Daoy (cell line): ENCODE measurements at places on chromosomes 12 and 14.

DNA sequence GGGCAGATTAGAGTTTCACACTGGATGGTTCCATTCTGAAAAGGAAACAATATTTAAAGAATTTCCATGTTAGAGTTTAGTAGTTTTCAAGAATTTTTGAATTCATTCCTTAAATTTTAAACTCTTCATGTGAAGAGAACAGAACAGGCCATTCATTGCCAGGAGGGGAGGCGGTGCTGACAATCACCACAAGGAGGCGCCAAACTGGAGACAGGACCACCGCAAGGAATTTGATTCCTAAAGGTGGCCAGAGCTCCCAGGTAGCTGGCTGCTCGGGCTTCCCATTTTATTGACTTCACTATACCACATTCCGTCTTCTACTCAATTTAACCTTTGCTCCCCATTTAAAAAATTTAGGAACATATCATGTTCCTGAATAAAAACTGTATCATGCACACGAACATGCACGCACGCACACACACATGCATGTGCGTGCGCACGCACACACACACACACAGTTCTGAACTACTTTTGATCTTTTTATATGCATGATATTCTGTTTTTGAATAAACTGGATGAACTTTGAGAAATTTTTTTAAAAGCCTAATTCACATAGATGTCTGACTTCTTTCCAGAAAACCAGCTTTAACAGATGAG, 101.2 kb downstream of the NELL2 start:
- peak; percentile 37 for DNase-seq

DNA sequence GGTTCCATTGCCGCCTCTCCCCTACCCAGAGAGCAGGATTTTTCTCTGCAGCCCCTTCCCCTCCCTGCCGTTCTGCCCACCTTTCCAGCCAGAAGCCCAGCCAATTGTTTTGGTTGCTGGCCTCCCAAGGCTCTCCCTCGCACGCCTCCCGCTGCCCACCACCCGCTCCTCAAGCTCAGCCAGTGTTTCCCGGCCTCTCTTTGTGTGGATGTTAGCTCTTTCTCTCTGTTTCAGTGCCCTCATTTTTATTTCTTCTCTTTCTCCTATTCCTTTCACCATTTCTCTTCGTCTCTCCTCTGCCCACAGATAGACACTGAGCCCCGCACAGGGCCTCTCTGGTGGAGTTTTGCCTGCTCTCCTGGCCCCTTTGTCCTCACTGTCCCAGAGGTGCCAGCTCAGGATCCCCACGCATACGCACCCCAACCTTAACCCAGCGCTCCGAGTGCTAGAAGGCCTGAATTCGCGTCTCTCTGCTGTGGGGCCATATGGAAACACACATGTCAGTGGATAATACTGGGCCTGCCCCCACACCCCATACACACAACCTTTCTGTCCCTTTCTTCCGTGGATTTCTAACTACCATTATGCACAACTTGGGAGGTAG, 54.9 kb downstream of the SMUG1 start:
- no peak for DNase-seq

DNA sequence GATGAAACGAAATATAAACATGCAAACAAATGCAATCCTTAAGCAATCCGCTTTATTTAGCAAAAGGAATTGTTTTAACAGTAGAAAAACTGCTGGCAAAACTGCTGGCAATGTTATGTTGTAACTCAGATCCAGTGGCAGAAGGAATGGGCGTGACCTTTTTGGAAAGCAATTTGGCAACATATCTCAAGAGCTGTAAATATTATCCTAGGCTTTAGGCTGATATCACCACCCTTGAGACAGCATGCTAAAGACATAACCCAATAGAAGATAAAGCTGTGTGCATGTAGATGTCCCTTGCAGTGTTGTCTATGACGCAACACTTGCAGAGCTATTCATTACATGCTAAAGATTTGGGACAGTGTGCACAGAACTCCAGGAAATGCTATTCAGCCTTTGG, 138.5 kb downstream of the DICER1 start:
- no peak for DNase-seq

- DNase-seq = no peak
These were observed 49.6 kb upstream of the CEP83 start for GRCh38 chr12:94509317-94509716.

DNA sequence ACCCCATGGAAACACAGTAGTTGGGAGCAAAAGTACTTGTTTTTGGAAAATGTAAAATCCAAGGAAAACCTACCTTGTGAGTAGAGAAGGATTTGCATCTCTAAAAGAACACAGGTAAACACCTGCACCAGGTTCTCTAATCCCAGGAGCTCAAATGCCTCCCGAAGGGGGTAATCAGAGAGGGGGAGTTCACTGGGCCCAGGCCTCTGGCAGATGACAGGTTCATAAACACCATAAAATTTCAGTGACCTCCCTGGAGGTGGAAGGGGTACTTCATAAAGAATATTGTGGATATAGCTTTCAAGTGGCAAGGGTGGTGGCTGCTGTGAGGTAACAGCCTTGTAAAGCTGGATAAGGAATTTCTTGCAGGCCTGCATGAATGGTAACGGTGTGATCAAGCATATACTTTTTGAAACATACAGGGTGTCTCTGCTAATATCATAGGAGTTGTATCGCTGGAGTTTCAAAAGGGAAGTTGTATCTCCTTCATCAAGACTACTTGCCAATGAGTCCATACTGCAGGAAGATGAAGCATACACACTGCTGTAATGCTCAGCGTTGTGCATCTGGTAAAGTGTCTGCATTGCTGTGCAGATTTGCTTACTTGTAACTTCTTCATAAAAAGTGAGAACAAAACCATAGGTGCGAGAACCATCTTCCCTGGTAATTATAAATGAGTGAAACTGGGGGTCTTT, 111.3 kb downstream of the DENND5B start:
- DNase-seq = no peak

DNA sequence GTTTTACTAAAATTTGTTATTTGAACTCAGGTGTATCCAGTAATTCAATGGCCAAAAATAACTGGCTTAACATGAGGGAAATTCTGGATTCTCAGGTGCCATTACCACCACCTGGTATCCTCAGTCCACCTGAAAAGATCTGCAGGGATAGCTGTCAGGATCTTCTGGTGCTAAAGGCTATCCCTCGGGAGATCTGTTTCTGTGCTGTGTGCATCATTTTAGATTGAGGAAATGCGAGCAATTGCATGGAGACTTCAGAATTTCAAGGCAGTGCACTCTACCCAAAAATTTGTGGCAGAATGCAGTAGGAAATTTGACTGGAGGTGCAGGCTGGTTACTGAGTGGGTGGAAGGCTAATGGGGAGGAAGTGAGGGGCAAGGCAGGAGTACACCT, 26.4 kb downstream of the ZCCHC8 start:
- no peak for DNase-seq

- no peak for DNase-seq
These were observed 43.6 kb upstream of the NAA30 start for GRCh38 chr14:57346741-57347140.

GRCh38 chr12:107238296-107238695, 144.9 kb upstream of the CRY1 start:
- DNase-seq = peak; percentile 43

DNA sequence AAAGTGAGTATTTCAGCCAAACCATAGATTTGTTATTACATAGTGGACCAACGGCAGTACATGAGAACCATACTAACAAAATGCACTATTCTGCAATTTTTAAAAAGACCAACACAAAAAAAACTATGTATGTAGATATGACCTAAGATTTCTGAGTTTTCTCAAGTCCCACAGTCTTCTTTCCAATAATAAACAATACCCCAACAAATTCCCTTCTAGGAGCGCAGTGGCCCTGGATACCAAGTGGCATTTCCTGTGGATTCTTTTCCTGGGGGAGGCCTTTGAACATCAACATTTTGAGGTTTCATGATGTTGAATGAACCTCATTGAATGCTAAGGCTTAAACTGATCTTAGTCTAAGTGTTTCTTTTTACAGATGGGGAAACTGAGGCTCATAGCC, 210.5 kb downstream of the BCAT1 start:
- DNase-seq = no peak

GRCh38 chr14:83163016-83163415, 1629.4 kb upstream of the SEL1L start:
- no peak for DNase-seq

GRCh38 chr12:124461241-124461673, 106.2 kb downstream of the NCOR2 start:
- no peak for DNase-seq

GRCh38 chr12:26798640-26799039, 34.4 kb downstream of the ITPR2 start:
- no peak for DNase-seq

GRCh38 chr12:62913380-62913779, 21.6 kb downstream of the PPM1H start:
- DNase-seq = no peak

GRCh38 chr12:66152732-66153131, 17.1 kb downstream of the TMBIM4 start:
- DNase-seq = no peak

DNA sequence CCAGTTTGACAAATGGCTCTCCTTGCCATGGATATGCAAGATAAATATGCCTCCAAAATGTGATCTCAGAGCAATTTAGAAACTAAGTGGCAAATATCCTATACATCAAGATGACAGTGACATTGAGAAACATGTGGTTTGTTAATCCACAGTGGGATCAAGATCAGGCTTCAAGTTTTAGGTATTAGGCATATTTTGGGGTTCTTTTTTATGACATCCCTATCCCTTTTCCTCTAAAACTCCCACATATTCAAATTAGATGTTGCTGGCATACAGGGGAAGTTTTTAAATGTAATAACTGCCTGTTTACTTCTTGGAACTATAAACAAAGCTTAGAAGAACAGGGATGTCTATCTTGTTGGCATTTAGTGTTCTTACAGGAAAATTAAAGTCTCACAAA, 179.4 kb downstream of the CRADD start:
- DNase-seq = no peak

DNA sequence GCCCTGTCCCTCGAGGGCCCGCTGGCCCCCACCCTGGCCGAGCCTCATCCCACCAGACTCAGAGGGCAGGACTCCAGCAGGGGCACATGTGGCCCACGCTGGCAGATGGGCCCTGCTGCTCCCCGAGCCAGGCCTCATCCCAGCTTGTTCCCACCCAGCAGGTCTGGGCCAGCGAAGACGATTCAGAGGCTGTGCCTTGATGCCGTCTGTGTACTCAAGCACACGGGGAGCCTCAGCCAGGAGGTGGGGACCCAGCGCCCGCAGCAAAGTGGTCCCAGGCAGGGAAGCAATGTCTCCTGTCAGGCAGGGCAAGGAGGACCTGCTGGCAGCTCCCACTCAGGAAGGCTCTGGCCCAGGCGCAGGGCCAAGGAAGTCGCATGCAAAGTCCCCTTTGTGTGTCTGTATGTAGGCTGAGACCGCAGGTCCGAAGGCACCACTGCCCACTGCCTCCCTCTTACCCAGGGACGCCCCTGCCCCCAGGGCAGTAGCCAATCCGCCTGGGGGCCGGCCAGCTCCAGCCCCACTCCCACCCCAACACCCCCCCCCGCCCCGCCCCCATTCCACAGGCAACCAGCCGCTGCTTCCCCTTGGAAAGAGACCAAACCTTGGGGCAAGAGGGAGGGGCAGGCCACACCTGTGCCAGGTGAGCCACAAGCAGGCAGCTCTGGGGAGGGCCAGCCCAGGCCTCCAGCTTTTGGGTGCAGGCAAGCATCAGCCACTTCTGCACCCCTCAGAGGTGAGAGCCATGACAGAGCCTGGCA, 9.4 kb downstream of the DEGS2 start:
- no peak for DNase-seq

GRCh38 chr12:108462686-108463085, 52.4 kb upstream of the FICD start:
- DNase-seq = no peak

- no peak for DNase-seq
These were observed 4.3 kb downstream of the TM7SF3 start for GRCh38 chr12:27009881-27010301.

DNA sequence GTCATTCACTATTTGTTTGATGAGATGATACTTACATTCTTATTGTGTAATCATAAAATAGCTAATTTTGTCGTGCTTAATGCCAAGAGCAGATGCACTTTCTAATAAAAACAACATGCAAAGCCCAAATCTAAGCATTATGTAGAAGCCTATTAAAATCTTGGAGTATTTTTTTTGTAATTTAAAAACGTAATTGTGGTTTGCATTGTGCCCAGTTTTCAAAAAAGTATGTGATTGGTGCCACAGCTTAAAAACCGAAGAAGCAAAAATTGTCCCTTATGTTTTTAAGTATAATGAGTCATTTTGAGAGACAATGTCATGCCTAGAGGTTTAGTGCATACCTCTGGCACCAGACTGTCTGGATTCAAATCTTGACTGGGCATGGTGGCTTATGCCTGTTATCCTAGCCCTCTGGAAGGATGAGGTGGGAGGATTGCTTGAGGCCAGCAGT, 464.8 kb upstream of the RGS6 start:
- peak; percentile 9 for DNase-seq

DNA sequence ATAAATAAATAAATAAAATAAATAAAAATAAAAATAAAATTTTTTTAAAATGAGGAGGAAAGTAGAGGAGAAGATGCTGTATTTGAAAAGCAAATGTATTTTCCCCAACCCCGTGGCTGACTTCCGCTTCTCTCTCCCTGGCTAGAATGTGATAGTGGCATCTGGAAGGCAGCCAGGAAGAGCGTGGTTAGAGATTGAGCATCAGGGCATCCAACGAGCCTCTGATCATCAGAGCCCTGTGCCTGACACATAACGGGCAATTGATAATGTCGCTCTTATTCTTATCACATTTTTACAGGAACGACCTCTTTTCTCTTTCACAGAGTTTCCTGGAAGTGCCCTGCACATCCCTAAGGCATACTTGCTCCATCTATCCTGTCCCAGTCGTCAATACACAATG, 496.9 kb upstream of the TMEM132C start:
- DNase-seq = peak; percentile 33

GRCh38 chr12:9701380-9702154, 31.3 kb downstream of the CLECL1 start:
- DNase-seq = no peak

GRCh38 chr14:99468836-99469592, 11.6 kb downstream of the SETD3 start:
- DNase-seq = peak; percentile 55

DNA sequence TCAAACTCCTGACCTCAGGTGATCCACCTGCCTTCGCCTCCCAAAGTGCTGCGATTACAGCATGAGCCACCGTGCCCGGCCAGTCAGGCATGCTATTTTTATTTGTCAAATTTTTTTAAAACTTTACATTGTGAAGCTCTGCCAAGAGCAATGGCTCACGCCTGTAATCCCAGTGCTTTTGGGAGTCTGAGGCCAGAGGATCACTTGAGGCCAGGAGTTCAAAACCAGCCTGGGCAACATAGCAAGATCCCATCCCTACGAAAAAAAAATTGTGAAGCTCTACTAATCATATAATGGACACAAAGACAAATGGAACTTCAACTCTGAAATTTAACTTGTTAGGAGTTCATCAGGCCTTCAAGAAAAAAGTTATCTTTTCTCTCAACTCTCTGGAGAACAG, 1.9 kb downstream of the R3HDM2 start:
- no peak for DNase-seq

- DNase-seq = peak; percentile 54
These were observed 677.1 kb downstream of the TMEM121 start for GRCh38 chr14:106203438-106203837.

- DNase-seq = no peak
These were observed 4.4 kb upstream of the KCNA1 start for GRCh38 chr12:4905316-4905715.

- DNase-seq = no peak
These were observed 54.7 kb downstream of the DICER1 start for GRCh38 chr14:95102680-95103044.

- peak; percentile 67 for DNase-seq
These were observed 47.3 kb upstream of the PAWR start for GRCh38 chr12:79737875-79738718.
